ENCODE measurements at places on chromosomes 12 and 14.

GRCh38 chr12:14514946-14515345 lies 52.7 kb downstream of the PLBD1 start:
- DNase-seq, result no peak

DNA sequence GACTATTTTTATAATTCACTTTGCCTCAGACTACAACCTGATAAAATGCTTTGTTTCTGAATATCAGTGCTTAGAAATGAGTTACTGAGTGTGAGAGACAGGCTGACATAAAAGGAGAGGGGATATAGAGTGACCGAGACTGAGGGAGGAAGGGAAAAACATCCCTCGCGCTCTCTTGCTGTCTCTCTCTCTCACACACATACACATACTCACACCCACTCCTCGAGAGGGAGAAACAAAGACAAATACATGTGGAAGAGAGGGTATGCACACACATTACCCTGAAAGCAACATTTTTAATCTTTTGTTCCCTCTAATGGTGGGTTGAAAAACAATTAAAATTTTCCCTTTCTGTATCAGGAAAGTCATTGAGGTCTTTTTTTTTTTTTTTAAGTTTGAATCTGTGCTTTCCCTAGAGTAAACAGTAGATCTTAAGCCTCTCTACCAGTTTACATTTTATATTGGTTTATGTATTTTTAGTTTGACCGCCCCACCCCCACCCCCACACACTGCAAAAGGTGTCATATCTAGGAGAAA lies 45.3 kb downstream of the FRS2 start:
- DNase-seq, result no peak

- no peak for DNase-seq
Measured at GRCh38 chr12:37546206-37546605, 770.4 kb upstream of the ALG10B start.

GRCh38 chr12:71840231-71840847 lies 780 bp downstream of the TBC1D15 start:
- no peak for DNase-seq

- DNase-seq, result no peak
Measured at GRCh38 chr14:99393059-99393655, 87.5 kb downstream of the SETD3 start.

DNA sequence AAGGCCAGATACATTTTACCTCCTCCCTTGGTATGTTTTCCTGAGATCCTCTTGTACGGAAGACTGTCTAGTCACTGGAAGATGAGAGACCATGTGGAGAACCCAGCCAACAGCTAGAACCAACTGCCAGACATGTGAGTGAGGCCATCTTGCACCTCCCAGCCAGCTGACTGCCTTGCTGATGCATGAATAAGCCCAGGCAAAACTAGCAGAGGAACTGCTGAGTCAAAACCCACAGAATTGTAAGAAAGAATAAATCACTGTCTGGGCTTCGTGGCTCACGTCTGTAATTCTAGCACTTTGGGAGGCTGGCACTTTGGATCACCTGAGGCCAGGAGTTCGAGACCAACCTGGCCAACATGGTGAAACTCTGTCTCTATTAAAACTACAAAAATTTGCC lies 160.0 kb downstream of the TPH2 start:
- DNase-seq, result no peak

DNA sequence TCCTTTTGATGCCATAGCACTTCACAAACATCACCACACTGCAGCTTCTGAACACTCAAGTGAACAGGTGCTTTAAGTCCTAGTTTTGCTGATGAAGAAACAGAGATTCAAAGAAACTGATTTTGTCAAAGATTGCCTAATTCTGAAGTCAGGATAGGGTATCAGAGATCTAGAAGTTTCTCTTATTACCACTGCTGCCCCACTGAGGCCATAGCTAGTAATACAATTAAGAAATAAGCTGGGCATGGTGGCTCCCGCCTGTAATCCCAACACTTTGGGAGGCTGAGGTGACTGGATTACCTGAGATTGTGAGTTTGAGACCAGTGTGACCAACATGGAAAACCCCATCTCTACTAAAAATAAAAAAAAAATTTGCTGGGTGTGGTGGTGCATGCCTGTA lies 458.3 kb upstream of the SEL1L start:
- DNase-seq, result no peak

- no peak for DNase-seq
Measured at GRCh38 chr14:70594461-70594860, 6.0 kb downstream of the MED6 start.

GRCh38 chr12:62914443-62915203 lies 20.3 kb downstream of the PPM1H start:
- no peak for DNase-seq

DNA sequence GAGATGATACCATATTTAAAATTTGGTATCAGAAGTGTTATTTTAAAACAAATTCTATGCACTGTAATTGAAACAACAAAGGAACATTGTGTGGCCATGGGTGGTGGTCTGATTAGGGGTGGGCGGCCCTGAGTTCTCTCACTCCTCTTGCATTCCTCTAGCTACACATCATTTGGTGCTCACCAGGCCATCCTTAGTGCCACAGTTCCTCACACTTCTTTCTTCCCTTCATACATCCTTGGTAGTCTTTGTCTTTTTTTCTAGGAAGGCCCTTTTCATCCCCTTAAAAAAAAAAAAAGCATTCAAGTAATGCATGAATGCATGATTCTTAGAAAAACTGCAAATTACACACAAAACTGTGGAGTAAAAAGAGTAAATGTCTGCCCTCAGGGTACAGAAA lies 2.4 kb upstream of the MANSC4 start:
- no peak for DNase-seq

DNA sequence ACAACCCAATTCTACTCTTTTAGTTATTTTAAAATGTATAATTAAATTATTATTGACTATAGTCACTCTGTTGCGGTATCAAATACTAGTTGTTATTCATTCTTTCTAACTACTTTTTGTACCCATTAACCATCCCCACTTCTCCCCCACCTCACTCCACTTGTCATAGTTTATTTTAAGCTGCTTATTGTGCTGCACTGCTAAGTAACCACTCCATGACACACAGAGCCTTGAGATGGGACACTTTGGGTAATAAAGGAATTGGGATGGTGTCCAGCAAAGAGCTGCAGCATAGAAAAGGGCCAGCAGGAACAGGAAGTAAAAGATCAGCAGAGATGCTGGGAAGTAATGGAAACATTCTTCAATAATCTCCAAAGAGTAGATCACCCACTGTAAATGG lies 123.0 kb downstream of the RPS29 start:
- DNase-seq, result no peak

DNA sequence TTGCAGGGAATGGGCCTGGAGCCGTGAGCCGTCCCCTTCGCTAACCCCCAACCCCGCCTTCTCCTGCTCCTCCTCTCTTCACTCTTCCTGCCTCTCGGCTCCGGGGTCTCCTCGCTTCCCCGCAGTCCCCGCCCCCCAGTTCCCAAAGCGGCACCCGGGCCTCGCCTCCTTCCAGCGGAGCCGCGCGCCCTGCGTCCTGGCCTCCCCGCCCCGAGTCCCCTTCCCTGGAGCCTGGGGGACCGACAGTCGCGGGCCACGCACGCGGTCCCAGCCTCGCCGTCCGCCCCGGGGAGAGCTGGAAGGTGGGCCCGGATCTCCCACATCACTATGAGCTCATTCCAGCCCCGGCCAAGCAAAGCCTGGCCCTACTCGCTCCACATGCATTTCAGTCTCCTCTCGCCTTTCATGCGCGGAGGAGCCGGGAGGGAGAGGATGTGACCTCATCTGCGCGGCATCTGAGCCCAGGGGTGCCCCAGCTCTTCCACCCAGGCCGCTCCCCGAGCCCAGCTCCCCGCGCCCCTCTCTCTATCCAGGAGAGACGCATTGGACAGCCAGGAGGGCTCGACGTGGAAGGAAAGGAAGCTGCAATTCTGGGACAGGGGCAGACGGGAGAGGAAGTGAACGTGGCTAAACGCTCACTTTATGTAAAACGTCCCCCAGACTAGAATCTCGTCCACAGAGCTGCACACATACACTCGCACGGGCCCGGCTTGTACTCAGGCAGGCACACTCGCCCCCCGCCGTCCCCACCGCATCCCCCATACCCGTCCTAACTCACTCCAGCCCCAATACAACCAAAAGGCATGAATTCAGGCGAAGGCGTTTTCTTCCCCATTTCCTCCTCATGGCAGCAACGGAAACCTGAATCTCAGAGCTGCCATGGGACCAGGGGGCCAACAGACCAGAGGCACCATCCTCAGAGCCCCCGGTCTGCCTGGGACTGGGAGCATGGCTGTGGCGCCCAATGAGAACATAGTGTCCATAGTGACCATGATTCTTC lies 108.7 kb upstream of the CCND2 start:
- peak; percentile 52 for DNase-seq

GRCh38 chr14:104280902-104281767 lies 142.7 kb downstream of the KIF26A start:
- DNase-seq, result no peak

DNA sequence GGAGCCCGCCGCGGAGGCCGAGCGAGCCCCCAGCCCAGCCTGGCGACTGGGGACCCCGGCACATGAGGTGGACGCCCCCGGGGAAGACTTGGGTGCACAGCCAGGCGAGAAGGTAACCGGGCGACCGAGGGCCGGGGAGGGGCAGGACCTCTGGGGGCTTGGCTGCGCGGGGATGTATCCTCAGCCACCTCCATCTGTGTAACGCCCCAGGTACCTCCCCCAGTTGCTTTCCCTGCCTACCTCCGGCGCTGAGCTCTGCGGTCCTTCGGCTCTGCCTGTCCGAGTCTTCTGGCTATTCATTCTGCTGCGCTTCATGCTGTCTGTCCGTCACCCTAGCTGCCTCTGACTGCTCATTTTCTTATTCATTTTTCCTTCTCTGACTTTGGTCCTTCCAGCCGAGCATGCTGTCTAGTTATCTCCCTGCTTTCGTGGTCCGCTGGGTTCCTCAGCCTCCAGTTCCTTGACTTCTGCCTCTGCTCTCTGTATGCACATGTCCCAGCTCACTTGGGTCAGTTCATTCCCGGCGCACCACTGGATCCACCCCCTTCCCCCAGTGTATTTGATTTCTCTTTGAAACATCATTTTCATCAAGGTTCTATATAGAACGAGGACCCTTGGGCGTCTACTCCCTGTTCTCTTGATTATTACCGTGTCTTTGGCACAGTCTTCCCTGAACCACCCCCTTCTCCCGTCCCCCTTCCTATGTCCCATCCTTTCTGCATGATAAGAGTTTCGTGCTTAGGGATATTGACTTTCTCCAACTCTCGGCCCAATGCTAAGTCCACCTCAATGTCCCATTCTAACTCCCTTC lies 612 bp downstream of the PHC1 start:
- peak; percentile 21 for DNase-seq

DNA sequence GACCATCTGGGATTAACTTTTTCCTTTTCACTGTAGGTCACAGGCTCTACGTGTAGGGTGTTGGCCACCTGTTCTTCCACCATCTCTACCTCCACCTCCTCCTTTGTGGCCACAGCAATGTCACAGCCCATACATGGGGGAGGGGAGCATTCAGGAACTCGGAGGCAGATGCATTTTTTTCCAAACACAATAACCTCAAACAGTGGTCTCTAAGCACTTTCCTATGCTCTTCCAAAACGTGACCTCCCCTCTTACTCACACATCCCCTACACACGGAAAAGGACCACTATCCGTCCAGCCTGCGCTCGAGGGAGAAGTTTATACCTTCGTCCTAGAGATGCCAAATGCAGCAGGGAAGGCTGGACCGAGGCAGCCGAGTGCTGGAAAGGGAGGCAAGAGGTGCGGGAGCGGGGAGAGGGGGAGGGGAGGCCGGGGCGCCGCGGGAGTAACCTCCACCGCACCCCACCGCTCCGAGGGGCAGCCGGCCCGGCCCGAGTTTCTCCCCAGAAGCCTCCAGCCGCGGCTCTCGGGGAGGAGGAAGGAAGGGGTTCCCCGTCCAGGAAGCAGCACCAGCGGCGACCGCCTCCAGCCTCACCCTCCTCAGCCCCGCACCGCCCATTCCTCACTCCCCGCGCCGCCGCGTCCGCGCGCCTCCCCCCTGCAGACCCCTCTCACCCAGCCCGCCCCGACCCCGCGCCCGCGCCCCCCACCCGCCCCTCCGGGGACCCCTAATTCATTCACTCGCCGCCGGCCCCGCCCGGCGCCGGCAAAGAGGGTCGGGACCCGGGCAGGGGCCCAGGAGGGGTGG lies 594 bp downstream of the KRAS start:
- peak; percentile 13 for DNase-seq

DNA sequence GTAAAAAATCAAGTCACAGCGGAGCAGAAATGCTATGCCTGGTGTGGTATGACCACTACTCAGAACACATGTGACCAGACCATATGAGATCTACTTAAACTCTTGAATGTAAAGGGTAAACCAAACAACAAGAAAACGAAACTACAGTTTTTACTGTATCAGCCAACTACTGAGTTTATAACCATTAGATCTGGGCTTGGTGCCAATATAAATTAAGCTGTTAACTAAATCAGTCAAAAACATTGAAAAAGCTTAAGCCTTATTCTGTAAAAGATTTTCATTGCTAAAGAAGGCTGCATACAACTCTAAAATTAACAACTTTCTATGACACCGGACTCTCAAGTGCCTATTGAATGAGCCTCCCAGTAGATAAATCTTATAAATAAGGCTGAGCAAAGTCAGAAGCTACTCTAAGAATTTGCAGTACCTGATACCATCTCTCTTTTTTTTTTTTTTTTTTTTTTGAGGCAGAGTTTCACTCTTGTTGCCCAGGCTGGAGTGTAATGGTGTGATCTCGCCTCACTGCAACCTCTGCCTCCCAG lies 35.4 kb downstream of the SPTLC2 start:
- no peak for DNase-seq

GRCh38 chr12:50986966-50987737 lies 34.8 kb downstream of the HIGD1C start:
- no peak for DNase-seq

- DNase-seq, result no peak
Measured at GRCh38 chr12:58029260-58029659, 87.9 kb downstream of the ATP23 start.

GRCh38 chr12:89817501-89818226 lies 109.0 kb upstream of the ATP2B1 start:
- no peak for DNase-seq

- DNase-seq, result no peak
Measured at GRCh38 chr12:67352682-67353081, 83.5 kb downstream of the CAND1 start.

- no peak for DNase-seq
Measured at GRCh38 chr12:46770501-46771183, 55.2 kb downstream of the SLC38A4 start.

GRCh38 chr12:53227836-53228235 lies 4.2 kb downstream of the RARG start:
- DNase-seq, result no peak

DNA sequence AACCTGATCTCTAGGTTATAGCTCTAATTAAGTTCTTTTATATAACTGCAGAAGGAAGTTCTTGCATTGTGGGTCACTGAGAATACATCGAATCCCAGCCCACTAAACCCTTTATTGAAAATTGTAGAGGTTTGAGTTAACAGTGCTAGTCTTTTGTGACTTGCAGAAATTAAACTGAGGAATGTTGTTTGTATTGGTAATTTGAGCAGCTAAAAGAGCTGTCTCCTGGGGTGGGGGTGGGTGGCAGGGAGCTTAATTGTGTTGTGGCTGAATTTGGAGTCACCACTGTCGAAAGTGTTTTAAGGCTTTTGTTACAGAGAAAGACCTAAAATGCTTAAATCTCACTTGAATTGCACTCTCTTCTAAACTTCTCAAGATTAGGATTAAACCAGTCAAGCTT lies 3.2 kb upstream of the COX8C start:
- DNase-seq, result no peak

- DNase-seq, result no peak
Measured at GRCh38 chr12:7864601-7865150, 8.0 kb downstream of the SLC2A14 start.

Measured in stimulated activated CD4-positive, alpha-beta T cell treated with anti-CD3 and anti-CD28 coated beads, Interleukin-15, amount 100 ng/mL, for 1 hour (primary cell).